ENCODE measurements at places on chromosomes 1 and 21.

DNA sequence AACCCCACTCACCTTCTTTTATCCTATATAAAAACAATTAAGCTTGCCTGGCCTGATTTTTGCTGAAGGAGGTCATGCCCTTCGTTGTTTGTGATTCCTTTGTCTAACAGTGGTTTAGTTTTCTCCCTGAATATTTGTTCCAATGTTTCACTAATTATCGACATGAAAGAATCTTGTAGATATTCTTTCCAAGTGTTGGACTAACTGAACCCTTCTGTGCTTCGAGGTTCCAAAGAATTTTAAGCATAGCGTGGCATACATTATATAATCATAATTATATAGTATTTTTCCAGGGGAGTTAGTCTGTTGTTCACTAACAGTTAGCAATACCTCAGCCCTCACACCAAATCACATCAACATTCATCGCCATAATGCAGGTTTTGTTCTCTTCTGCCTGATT lies 418.9 kb upstream of the ADGRL2 start:
- no peak for DNase-seq

GRCh38 chr1:33575324-33575879 lies 103.0 kb downstream of the ZSCAN20 start:
- DNase-seq = no peak

DNA sequence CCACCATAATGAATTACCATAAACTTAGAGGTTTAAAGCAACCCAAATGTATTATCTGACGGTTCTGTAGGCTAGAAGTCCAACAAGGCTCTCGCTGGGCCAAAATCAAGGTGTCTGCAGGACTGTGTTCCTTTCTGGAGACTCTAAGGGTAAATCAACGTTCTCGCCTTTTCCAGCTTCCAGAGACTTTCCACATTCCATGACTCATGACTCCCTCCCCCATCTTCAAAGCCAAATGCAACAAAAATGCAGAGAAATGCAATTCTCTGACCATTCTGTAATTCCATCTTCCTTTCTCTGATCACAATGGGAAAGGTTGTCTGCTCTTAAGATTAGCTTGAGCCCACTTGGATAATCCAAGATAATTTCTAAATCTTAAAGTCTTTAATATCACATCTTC lies 287.1 kb downstream of the LTN1 start:
- no peak for DNase-seq

DNA sequence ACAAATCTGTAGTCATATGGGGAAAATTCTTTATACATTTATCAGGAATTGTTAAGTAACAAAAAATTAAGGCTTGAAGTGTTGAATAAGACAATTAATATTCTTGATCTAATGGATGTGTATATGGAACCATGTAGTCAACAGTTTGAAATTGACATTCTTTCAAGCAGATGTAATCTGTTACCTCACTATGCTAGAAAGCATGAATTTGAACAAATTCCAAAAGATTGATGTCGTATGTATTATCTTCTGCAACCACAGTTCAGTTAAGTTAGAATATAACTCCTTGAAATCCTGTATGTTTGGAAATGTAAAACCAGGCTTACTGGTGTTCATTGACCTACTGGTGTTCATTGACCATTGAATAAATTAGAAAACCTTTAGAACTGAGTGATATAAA lies 16.1 kb downstream of the CCDC18 start:
- DNase-seq = no peak

DNA sequence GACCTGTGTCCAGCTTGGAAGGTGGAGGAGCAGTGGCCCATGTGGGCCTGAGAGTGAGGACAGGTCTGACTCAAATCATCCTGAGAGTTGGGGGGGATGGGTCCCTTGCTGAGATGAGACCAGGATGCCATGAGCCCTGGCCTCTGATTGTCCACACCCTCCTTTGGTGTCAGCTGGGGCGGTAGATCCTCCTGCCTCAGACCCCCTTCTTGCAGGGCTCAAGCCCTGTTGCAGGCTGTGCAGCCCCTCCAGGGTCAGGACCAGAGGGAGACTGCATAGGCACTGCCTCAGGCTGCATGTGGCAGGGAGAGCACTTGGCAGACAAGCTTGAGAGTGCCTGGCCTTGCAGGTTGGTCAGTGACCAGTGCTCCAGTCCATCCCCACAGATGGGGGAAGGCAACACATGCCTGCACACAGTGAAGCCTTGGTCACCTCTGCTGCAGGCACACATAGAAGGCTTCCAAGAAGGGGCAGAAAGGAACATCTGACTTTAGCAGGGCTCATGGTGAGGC lies 82.2 kb upstream of the ACTRT2 start:
- no peak for DNase-seq

DNA sequence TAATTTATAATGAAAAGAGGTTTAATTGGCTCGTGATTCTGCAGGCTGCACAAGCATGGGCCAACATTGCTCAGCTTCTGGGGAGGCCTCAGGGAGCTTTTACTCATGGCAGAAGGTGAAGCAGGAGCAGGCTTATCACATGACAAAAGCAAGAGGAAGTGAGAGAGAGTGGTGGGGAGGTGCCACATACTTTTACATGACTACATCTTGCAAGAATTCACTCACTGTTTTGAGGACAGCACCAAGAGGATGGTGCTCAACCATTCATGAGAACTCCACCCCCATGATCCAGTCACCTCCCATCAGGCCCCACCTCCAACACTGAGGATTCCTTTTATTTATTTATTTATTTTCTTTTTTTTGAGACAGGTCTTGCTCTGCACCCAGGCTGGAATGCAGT lies 5.5 kb upstream of the PLEKHM2 start:
- no peak for DNase-seq

GRCh38 chr1:1982379-1983232 lies 21.0 kb downstream of the CFAP74 start:
- DNase-seq = no peak

DNA sequence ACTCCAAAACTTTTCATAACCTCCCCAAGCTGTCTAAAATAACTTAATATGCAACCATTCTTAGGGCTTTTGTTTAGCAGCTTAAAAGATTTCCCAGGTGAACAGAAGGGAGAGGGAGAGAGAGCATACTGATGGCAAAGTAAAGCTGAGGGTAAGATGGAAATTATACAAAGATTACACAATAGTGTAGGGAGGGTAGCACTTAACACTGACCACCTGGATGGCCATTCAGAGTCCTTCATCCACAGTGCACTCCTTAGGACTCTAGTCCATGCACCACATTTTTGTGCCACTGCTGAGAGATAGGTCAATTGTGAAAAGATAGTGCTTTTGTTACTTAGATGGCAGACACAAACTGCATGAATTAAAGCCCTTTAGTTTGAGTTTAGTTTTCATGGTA lies 574.6 kb downstream of the LMO4 start:
- no peak for DNase-seq

DNA sequence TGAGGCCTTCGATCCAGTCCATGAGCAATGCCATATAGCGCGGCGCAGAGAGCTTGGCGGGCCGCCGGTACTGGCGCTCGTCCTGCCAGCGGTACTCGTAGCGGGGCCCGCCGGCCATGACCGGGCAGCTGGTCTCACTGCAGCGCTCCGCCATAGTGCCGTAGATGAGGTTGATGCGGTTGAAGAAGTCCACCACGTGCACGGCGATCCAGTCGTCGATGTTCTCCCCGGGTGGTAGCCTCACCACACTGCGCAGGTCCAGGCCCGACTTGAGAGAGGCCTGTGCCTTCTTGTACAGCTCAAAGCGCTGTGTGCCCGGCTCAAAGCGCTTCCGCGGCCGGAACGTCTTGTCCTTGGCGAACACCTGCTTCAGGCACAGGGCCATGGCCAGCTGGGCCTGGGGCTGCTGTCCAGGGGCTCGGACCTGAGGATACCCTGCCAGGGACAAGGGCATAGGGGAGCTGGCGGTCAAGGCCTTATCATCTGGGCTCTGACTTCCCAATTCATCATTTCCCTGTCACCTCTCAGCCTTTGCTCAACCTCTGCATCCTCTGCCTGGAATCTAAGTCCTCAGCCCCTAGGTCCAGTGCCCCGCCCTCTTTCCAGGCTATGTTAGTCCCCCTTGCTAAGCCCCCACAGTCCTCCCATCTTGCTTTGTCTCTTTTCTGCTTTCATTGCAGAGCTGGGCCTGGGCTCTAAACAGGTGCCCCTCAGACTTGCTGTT lies 3.5 kb downstream of the MOB3C start:
- no peak for DNase-seq

DNA sequence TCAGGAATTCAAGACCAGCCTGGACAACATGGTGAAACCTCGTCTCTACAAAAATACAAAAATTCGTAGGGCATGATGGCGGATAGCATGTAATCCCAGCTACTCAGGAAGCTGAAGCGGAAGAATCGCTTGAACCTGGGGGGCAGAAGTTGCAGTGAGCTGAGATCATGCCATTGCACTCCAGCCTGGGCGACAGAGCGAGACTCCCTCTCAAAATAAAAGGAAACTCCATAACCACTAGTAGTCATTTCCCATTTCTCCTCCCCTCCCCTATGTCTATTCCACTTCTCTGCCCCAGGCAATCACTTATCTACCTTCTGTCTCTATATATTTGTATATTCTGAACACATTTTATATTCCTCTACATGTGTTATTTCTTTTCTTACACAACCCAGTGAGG lies 4.0 kb upstream of the CEP350 start:
- no peak for DNase-seq

- no peak for DNase-seq
Measured at GRCh38 chr1:36475341-36475740, 7.4 kb downstream of the CSF3R start.

DNA sequence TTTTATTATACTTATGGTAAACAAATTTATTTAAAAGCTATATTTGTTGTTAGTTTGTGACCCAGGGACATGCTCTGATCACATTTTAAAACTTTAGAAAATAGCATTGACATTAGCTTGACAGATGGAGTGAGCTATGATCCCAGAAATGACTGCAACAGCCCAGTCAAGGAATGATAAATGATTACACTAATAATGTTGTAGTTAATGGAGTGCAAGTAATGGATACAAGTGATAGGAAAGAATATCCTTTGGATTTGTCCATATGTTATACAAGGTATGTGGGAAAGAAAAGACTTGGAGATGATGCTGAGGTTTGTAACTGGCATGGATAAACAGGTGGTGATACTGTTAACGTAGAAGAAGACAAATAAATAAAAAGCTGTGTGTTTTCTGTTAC lies 1908.7 kb downstream of the MRPL39 start:
- no peak for DNase-seq

DNA sequence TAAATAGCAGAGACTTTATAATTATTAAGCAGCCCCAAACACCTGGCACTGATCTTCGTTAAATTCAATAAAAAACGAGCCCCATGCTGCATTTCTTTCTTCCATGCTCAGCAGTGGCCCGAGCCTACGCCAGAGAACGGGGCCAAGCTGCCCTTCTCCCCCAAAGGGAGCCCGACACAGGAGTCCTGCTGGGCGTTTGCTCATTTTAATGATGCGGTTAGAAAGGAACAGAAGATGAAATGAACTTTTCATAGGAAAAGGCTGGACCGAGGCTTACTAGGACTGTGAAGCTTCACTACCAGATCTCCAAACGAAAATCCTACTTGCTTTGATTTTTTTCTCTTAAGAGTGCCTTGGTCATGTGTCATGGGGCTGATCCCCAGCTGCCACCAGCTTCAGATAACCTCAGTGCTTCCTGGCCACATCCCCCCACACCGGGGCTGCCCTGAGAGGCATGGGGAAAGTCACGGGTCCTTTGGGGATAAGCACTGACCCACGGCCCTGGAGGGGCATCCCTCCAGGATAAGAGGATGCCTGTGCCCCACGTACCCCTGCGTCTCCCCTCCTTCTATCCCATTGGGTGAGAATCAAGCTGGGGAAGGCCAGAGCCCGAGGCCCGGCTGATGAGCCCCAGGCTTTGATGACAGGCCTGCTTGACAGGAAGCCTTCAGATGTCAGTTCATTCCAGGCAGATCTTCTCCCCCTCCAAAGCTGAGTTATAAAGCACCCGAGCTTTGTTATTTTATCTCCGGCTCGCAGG lies 34.2 kb downstream of the PGBD5 start:
- no peak for DNase-seq

- DNase-seq = no peak
Measured at GRCh38 chr1:83593073-83593472, 405.9 kb downstream of the TTLL7 start.

GRCh38 chr1:219324629-219325367 lies 151.1 kb downstream of the LYPLAL1 start:
- DNase-seq = no peak

DNA sequence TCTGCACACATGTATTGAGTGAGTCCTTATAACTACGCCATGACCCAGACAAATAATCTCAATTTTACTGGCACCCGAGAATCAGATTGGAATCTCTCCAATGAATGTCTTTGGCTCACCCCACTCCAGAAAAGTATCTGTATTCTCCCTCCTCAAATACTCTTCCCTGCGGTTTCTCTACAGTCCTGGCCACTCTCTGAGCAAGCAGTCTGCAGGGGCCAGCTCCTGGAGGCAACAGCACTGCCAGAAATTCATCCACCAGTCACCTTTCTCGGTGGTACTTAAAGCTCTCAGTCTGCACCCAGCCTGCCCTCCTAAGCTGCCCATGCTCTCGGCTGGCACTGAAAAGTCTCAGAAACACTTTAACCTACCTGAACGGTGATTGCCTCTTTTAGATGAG lies 16.1 kb upstream of the LYST start:
- no peak for DNase-seq

DNA sequence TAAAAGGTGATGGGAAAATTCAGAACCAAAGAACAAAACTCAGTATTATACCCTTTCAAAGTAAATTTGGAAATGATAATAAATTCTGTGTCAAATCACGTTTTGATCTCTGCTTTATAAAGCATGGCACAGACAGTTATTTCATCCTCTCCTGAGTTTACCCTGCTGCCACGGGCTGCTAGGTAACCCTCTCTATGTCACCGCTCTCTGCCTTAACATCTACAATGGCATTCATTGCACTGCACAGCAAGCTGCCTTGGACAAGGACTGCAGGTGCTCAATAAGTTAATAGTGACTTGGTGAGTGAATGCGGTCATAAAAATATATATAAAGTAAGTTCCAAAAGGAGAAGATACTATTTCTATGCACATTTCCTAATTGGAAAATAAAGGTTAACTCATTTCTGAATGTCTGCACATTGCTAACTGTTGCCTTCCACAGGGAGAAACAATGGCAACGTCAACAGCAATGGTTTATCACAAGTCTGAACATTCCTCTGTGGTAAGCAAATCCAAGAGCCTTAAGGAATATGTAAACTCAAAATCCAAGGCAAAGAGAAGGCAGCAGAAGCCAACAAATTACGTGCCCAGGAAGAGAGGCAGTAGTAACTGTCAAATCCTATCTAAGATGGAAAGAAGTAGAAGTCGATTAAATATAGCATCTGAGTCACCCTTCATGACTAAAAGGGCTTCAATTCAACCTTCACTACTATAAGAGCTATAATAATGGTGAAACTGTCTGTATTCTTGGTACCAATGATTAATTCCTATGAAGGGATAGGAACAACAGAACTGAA lies 19.4 kb downstream of the FYB2 start:
- DNase-seq = no peak

DNA sequence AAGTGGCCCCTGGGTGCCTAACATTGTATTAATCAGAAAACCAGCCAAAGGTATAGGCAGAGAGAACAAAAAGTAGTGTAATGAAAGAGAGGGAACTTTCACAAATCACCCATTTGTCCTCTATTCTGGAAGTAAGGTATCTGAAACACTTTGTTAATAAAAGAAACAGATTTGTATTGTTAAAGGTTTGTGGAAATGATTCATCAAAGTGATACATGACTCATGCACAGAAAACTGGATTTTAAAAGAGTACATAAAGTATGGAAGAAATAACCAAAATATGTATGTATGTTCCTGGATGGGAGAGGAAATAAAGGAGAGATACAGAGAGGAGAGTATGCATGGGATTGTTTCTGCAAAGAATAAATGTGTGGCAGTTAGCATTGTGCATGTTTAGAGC lies 126.8 kb downstream of the RGS21 start:
- no peak for DNase-seq
